ENCODE measurements at places on chromosomes 16 and 17.

GRCh38 chr16:79081297-79082066 is 519.1 kb downstream of the MAF start:
- no peak for DNase-seq

- no peak for DNase-seq
Observed at GRCh38 chr16:87165885-87166284, 151.3 kb downstream of the C16orf95 start.

GRCh38 chr16:70730944-70731343 is 45.1 kb upstream of the MTSS2 start:
- no peak for DNase-seq

GRCh38 chr17:70204431-70204830 is 35.1 kb downstream of the KCNJ2 start:
- no peak for DNase-seq

- DNase-seq: peak; percentile 57
Observed at GRCh38 chr16:67542464-67542863, 13.8 kb downstream of the RIPOR1 start.

GRCh38 chr17:17749921-17750320 is 68.7 kb downstream of the RAI1 start:
- no peak for DNase-seq

GRCh38 chr17:1521086-1521640 is 4.8 kb upstream of the INPP5K start:
- no peak for DNase-seq

- peak; percentile 75 for DNase-seq
Observed at GRCh38 chr16:57648581-57649442, 19.3 kb upstream of the ADGRG3 start.

DNA sequence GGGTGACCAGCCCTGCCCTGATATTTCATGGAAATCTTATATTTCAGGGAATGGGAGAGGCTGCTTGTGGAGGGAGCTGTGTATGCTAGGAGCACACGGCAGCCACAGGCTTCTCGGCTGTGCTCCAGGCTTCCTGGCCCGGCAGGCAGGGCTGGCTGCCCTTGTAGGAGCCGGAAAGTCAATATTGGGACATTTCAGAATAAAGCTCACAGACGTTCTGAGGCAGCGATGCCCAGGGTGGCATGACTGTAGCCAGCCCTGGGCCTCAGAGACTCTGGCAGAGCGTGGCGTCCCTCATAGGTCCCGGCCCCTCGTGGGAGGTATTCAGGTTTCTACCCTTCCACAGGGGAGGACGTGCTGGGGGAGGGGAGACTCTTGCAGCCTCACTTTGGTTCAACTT is 65.7 kb downstream of the BANP start:
- no peak for DNase-seq

DNA sequence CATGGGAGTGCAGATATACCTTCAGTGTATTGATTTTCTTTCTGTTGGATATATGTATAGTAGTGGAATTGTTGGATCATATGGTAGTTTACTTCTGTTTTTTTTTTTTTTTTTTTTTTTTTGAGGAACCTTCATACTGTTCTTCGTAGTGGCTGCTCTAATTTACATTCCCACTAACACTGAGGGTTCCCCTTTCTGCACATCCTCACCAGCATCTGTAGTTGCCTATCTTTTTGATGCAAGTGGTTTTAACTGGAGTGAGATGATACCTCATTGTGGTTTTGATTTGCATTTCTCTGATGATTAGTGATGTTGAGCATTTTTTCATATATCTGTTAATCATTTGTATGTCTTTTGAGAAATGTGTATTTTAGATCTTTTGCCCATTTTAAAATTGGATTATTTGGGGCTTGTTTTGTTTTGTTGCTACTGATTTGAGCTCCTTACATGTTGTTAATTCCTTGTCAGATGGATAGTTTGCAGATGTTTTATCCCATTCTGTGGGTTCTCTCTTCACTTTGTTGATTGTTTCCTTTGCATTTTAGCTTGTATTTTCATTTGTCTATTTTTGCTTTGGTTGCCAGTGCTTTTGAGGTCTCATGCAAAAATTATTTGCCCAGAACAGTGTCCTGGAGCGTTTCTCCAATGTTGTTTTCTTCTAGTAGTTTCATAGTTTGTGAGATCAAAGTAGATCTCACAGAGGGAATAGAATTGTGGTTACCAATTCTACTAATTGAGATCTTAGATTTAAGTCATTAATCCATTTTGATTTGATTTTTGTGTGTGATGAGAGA is 25.0 kb upstream of the BCAS3 start:
- DNase-seq: no peak

- DNase-seq: no peak
Observed at GRCh38 chr17:41396996-41397660, at the start of gene KRT31. Gene KRT31 (minus strand): TSS chr17:41397608. CDS start chr17:41397539, 69 bp downstream.

DNA sequence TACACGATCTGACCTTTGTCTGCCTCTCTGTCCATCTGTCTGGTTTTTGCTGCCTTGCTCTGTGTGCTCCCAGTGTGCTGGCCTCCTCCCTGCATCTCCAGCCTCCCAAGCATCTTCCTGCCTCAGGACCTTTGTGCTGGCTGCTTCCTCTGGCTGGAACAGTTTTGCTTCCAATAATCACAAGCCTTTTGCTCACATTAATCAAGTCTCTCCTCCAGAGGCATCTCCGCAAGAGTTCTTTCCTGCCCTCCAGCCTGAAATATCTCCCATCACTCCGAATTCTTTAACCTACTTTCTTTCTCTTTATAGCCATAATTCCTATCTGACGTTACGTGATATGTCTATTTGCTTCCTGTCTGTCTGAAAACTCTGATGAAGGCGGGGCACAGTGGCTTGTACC is 267.1 kb downstream of the ABCC12 start:
- DNase-seq: no peak

DNA sequence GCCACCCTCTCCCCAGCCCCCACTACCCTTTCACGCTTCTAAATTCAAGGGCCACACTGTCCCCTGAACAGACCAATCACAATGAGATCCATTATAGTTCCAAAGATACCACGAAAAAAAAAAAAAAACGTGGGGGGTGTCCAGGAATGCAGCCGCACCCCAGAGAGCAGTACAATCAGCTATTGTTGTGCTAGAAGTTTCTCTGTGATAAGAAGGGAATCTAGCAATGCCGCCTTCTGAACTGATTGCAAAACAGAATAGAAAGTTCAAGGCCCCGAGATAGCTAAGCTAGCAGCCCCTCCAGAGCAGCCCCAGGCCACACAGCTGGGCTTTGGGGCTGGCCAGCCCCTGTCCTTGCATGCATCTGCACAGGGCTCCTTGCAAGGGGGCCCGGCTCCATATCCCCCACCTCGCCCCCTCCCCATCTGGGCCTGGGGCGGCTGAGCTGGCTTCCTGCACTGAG is 86.9 kb upstream of the CBX4 start:
- no peak for DNase-seq

- DNase-seq: peak; percentile 61
Observed at GRCh38 chr17:19645734-19646201, 2.8 kb upstream of the ALDH3A2 start.

DNA sequence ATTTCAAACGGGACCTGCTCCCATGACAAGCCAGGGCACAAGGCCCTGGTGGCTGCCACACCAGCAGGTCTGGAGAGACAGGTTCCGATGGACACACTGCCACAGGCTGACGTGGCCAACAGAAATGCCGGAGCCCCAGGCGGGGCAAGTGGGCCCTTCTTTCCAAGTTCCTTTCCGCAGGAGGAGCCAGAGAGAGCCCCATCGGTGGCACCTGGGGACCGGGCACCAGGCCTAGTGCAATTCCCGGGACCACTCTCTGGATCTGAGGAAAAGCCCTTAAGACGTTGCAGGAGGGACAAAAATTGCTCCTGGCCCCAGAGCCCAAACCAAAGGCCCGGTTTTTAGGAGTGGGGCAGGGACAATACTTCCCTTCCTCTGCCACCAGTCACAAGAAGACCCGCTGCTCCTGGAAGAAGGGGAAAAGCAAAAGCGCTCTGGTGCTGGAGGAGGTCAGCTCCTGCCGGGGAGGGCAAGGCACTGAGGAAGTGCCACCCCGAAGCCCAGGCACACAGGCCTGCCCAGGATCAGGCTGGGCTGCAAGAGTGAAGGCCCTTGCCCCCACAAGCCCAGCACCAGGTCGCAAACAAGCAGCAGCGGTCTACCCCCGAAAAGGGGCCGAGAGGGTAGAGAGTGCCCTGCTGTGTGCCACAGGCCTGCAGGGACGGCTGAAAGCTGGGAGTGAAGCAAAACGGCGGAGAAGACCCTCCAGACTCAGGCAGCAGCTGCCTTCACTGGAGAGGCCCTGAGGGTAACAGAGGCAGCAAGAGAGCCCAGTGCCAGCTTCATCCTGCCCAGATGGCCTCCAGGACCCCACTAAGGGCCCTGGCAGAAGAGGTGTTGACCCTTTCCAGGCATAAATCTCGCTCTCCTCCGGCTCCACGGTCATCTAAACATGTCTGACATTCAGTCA is 29.1 kb downstream of the MAP1LC3B start:
- no peak for DNase-seq

GRCh38 chr16:2689968-2690801 is 7.9 kb downstream of the KCTD5 start:
- no peak for DNase-seq

- no peak for DNase-seq
Observed at GRCh38 chr17:80510132-80510531, 33.7 kb upstream of the NPTX1 start.

GRCh38 chr17:58605986-58606385 is 85.9 kb downstream of the TEX14 start:
- no peak for DNase-seq

- DNase-seq: peak; percentile 64
Observed at GRCh38 chr17:46195939-46196716, 2.9 kb upstream of the KANSL1 start.

- DNase-seq: no peak
Observed at GRCh38 chr17:10051112-10051511, 146.0 kb upstream of the RCVRN start.

GRCh38 chr16:4695473-4696171 is 2.3 kb downstream of the NUDT16L1 start:
- no peak for DNase-seq

- no peak for DNase-seq
Observed at GRCh38 chr17:7220593-7221277, 997 bp downstream of the ACADVL start.

- no peak for DNase-seq
Observed at GRCh38 chr17:48873696-48874443, 18.7 kb upstream of the ATP5MC1 start.

- no peak for DNase-seq
Observed at GRCh38 chr17:58358408-58359172, 6.6 kb upstream of the SUPT4H1 start.

- no peak for DNase-seq
Observed at GRCh38 chr16:62100651-62101050, 64.4 kb upstream of the CDH8 start.

DNA sequence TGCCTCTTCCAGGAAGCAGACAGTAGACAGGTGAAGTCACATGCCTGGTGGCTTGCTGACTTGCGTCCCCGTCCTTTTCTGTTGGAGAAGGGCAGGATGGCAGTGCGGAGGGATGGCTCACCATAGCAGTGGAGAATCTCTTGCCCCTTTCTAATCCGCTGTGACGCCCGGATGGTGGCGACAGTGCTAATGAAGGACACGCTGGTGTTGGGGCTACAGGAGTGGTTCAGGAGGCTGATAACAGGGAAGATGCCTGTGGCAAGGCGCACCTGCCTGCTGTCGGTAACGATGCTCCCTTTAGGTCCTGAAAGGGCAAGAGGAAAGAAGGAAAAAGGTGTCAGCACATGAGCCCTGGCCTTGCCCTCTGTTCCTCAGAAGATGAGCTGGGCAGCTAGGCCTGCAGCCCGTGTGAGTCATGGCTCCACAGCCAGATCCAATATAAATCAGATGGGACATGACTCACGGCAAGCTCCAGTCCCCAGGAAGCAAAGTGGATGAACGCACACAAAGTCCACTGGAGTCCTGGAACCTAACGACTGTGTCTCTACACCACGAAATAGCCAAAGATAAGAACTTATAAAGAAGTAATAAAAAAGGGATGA is 25.5 kb downstream of the SERPINF1 start:
- DNase-seq: peak; percentile 81

GRCh38 chr16:1540556-1540855 is 7.0 kb downstream of the TMEM204 start:
- DNase-seq: no peak

DNA sequence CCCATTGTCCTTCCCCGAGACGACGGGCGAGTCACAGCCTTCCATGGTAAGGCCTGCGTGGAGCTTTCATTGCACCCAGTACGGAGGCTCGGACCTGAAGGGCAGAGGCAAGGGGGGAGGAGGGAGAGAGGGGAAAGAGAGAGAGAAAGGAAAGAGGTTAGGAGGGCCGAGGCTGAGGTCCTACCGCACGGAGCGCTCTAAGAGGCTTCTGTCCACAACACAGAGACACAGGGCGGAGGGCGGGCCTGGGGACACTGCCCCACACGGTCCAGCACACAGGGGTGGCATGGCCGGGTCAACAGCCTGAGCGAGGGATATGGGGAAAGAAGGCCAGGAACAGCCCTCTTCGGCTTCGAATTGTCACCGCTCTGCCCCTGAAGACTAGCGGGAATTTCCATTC is 87.8 kb downstream of the ZFHX3 start:
- DNase-seq: no peak

DNA sequence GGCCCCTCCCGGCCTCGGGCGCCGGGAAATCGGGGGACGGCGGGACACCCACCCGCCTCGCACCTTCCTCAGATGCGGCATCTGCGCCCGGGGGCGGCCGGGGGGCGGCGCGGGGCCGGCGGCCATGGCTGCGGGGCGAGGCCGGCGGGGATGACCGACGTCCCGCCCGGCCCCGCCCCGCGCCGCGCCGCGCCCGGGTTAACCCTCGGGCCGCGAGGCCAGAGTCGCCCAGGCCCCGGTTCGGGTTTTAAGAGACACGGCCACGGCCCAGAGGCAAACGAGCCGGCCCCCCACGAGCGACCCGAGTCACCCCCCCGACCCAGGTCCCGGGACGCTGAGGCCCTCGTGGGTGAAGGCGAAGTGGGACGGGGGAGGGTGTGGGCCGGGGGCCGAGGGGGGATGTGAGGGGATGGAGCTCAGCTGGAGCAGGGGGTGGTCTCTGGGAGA is at the start of gene RGS11:
TSS of gene RGS11 (minus strand) at position 159 of the 447 bp plus-strand sequence. CDS start at position 126, 33 bp downstream.
- DNase-seq: no peak

- no peak for DNase-seq
Observed at GRCh38 chr17:45745601-45746494, 38.3 kb upstream of the CRHR1 start.

GRCh38 chr16:17333229-17333628 is 137.5 kb downstream of the XYLT1 start:
- DNase-seq: no peak

DNA sequence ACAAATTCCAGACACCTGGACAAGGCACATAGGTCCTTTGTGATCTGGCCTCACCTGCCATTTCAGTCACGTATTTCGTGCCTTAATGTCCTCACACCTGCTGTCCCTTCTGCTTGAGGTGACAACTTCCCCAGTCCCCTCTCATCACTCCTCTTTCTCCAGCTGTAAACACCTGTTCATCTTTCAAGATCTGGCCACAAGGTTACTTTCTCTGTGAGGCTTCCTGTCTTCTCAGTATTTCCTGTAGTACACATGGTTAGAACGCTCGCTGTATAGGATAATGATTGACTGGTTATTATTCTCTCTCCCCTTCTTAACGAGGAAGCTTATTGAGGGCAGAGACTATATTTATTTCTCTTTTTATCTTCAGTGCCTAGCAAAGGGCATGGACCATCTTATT is 74.5 kb upstream of the PMFBP1 start:
- no peak for DNase-seq

Measured in Caki2 (cell line).